ENCODE measurements at places on chromosomes 16 and 17.

GRCh38 chr17:35170968-35171771 lies 23.0 kb downstream of the SLC35G3 start:
- DNase-seq, result peak; percentile 28

DNA sequence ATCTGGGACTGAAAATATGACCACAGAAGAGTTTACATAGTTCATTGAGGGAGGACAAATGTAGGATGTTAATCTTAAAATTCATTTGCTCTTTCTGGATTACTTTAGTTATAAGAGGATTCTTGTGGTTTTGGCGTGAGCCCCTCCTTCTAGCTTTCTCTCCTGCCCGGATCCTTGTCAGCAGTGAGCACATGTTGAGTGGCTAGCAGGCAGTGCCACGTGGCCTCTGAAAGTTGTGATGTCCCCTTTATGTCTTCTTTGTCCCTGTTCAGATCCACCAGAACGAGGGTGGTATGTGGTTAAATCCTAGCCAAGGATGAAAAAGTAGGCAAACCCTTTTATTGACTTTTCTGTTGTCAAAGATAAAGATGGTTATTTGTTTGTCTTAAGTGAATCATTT lies 83.8 kb downstream of the GNAO1 start:
- DNase-seq, result no peak

DNA sequence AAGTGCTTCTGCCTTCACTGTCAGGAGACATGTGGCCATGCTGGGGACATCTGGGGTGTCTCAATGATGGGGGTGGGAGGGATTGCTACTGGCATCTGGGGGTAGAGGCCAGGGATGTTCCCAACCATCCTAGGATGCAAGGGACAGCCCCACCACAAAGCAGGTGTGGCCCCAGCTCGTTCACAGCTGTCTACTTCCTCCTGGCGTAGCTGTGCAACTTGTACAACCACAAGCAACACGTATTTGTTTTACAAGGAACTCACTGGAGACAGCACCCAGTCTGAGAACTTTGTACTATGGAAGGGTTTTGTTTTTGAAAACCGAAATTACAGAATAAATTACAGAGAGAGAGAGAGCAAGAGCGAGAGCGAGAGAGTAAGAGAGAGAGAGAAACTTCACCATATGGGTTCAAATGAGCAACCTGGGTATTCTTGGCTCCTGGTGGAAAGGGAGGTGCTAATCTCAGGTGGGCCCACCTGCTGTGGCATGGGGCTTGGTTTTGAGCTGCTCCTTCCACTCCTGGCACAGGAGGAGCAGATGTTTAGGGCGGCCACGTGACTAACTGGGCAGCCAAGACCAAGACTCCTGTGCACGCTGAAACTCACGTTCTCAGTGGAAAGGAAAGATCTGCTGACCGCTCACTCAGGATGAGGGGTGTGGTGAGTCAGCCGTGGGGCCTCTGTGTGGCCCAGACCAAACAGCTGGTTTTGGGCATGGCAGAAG lies 17.5 kb upstream of the TNFRSF13B start:
- no peak for DNase-seq

- DNase-seq, result no peak
These were observed 4.1 kb downstream of the MGAT5B start for GRCh38 chr17:76872221-76872873.

DNA sequence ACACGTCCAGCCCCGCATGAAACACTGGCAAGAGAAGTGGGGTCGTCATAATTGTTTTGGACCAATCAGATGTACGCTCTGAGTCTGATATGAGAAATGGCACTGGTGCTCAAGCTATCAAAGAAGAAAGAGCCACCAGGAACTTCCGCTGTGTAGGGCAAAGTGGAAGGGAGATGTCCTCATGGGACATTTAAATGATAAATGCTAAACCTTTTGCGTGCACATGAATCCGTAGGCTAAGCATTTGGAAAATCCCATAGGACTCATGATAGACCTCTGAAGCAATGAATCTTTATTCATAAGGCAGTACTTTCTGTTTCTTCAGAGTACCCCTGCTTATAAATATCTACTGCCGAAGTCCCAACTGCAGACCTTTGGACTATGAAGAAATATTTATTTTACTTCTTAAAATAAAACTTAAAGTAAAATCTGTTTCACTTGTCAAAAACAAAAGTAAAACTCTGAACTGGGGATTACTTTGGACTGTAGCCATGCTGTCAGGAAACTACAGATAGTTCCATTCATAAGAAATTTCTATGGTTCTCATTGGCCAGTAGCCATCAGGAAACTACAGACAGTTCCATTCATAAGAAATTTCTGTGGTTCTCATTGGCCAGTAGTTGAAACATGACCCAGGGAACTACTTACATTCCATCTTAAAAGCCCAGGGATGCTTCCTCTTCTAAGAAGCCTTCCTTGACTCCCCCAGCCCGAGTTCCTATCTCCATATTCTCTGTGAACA lies 335.1 kb downstream of the HS3ST4 start:
- DNase-seq, result no peak

GRCh38 chr17:7173687-7174602 lies 5.2 kb downstream of the ASGR1 start:
- DNase-seq, result peak; percentile 44

DNA sequence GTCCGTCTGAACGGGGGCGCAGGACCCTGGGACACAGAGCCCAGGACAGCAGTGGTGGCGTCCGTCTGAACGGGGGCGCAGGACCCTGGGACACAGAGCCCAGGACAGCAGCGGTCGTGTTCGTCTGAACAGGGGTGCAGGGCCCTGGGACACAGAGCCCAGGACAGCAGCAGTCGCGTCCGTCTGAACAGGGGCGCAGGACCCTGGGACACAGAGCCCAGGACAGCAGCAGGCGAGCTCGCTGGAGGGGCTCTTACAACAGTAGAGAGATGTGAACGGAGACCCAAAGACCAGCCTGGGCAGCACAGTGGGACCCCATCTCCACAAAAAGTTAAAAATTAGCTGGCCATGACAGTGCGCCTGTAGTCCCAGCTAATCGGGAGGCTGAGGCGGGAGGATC lies 40.7 kb downstream of the LMF1 start:
- DNase-seq, result no peak

GRCh38 chr16:63921737-63922295 lies 1200.0 kb downstream of the CDH11 start:
- DNase-seq, result no peak

GRCh38 chr16:28183930-28184329 lies 27.8 kb downstream of the XPO6 start:
- DNase-seq, result no peak

GRCh38 chr17:7852262-7852670 lies 2.6 kb upstream of the TMEM88 start:
- DNase-seq, result no peak

GRCh38 chr17:2120586-2121335 lies 65.9 kb downstream of the HIC1 start:
- no peak for DNase-seq

DNA sequence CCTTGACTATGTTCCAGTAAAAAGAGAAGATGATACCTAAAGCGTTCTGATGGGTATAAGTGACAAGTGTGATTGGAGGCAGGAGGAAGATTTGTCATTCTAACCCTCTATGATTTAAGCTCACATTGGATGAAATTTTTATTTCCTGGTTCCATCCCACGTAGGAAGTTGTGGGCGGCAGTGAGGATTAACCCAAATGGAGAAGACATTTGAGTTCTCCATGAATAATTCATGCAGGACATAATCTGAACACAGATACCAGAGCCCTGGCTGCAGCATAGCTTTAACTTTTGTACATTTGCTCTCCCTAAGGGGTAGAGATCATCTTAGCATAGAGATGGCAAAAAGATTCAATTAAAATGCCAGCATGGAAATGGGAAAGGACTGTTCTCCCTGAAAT lies 146.3 kb downstream of the SLC39A11 start:
- DNase-seq, result no peak

- no peak for DNase-seq
These were observed 29.6 kb downstream of the ACSF3 start for GRCh38 chr16:89123001-89123830.

GRCh38 chr17:45251931-45252330 lies 10.0 kb downstream of the SPATA32 start:
- DNase-seq, result peak; percentile 27

GRCh38 chr16:31327646-31328225 lies 27.2 kb upstream of the ITGAX start:
- no peak for DNase-seq

- DNase-seq, result no peak
These were observed 111.7 kb upstream of the CDH5 start for GRCh38 chr16:66254751-66255150.

DNA sequence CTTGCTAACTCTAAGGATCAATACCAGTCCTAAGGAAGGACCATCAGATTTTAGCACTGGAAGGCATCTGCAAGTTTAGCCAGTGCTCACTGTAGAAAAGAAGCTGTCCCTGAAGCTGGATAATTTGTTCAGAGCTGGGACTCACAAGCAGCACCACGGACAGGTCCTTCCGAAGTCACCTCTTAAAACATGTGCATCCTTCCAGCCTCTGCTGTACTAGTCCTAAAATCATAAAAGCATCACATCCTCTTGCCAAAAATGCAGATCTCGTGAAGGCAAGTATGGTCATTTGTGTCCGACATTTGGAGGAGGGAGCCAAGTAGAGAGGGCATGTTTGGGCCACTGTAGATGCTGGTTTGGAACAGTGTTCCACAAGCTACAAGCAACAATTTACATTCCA lies 506.9 kb downstream of the RBFOX1 start:
- DNase-seq, result no peak

DNA sequence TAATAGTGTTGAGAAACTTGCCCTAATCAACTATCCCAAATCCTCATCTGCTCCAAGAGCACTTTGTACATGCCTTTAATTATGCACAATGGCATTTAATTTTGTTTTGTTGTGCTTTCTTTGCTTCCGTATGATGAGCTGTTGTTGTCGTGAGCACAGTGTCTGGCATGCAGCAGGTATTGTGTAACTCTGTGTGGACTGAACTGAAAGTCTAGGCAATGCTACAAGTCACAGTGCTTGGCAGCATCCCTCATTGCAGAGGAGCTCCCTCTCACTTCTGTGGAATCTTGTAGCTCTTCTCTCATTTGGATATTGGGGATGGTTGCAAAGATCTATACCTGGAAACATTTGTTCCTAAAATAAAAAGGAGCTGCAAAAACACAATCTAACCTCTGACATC lies 502.2 kb upstream of the CA10 start:
- DNase-seq, result no peak

- DNase-seq, result peak; percentile 97
These were observed 151.8 kb downstream of the PITPNC1 start for GRCh38 chr17:67528751-67529436.

- no peak for DNase-seq
These were observed 14.1 kb upstream of the YWHAE start for GRCh38 chr17:1414001-1414574.

DNA sequence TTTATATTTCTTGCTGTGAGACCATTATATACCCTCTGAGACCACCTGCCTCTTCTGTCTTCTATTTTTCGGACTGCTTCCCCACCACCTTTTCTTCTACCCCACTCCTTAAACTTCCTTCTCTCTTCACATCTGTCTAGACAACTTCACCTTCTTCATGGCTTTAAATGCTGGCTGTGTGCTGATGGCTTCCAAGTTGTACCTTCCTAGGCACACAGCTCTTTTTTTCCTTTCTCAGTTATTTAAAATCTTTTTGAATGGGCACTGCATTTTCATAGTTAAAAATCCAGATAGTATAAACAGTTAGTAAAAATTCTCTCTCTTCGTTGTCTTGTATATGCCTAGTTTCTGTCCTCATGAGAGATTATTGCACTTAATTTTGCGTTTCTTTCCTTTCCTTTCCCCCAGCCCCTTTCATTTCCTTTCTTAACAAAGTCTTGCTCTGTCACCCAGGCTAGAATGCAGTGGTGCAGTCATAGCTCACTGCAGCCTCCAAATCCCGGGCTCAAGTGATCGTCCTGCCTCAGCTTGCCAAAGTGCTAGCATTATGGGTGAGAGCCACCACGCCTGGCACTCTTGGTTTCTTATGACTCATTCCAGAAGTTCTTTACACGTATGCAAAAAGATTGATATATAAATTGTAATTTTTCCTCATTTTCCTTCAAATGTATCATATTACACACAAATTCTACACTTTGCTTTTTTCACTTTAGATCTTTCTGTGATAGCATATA lies 114.3 kb downstream of the NPIPB5 start:
- no peak for DNase-seq

- DNase-seq, result no peak
These were observed 56.5 kb upstream of the ZNF750 start for GRCh38 chr17:82896071-82897000.

- DNase-seq, result no peak
These were observed 7.4 kb downstream of the ASGR2 start for GRCh38 chr17:7107012-7107754.

DNA sequence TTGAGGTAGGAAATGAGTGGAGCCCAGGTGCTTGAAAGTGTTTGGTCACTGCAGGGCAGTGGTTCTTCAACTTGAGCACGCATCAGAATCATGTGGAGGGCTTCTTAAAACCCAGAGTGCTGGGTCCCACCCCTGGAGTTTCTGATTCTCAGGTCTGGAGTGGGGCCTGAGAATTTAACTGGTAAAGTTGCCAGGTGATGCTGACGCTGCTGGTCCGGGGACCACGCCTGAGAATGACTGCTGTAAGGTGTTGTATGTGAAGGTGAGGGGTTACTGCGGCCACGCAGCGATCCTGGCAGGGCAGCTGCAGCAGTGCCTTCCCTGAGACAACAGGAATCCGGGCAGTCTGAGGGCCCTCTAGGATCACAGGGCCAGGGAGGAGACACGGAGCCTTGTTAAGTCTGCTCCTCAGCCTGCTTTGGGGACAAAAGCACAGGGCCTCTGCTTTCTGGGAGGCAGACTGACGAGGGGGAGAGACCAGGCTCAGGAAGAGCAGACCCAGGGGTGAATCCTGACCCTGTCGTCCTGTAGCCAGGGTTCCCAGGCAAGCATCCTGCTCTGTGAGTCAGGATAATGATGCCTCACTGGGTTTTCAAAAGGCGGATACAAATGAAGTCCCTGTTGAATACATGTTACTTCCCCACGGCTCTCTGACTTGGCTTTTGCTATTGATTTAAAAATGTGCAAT lies 16.2 kb downstream of the CCDC42 start:
- peak; percentile 23 for DNase-seq

DNA sequence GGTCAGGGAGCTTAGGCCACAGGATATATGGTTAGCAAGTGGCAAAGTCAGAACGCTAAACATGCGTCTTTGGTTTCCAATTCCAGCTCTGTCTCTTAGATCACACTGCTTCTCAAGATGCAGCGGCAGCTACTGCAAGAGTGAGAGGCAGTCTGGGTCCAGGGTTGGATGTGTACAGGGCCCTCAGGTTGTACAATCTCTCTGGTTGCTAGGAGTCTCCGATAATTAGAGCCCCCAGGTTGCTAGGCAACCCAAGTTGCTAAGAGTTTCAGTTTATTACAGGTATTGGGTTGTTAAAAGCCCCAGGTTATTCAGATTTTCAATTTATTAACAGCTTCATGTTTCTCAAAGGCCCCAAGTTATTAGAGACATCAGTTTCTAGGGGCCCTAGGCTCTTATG lies 15.5 kb upstream of the SPACA3 start:
- DNase-seq, result no peak

All from dermis microvascular lymphatic vessel endothelial cell (primary cell).